ENCODE measurements at places on chromosomes 3 and 15.

GRCh38 chr3:186976837-186977750, 46.8 kb downstream of the ST6GAL1 start:
- H3K4me1 ChIP-seq: peaks cover 61% of the 10 kb centered on the region
- no peaks in the 10 kb centered on the region for H3K27me3 ChIP-seq
- H3K4me3 ChIP-seq: peak overlapping the region; percentile 54
- H3K27ac ChIP-seq: peak overlapping the region; percentile 82
- peaks cover 9% of the 10 kb centered on the region for H3K36me3 ChIP-seq

GRCh38 chr15:98796685-98797357, 148.5 kb downstream of the IGF1R start:
- no peaks in the 10 kb centered on the region for H3K27me3 ChIP-seq
- peaks cover 93% of the 10 kb centered on the region for H3K4me1 ChIP-seq
- DNase-seq: no peak
- H3K27ac ChIP-seq: no peak overlapping the region
- H3K36me3 ChIP-seq: no peaks in the 10 kb centered on the region

- no peaks in the 10 kb centered on the region for H3K27me3 ChIP-seq
- peak overlapping the region; percentile 83 for H3K4me3 ChIP-seq
- peak overlapping the region; percentile 92 for H3K27ac ChIP-seq
- no peaks in the 10 kb centered on the region for H3K36me3 ChIP-seq
Observed at GRCh38 chr3:120451806-120452205, 1.0 kb upstream of the FSTL1 start.

DNA sequence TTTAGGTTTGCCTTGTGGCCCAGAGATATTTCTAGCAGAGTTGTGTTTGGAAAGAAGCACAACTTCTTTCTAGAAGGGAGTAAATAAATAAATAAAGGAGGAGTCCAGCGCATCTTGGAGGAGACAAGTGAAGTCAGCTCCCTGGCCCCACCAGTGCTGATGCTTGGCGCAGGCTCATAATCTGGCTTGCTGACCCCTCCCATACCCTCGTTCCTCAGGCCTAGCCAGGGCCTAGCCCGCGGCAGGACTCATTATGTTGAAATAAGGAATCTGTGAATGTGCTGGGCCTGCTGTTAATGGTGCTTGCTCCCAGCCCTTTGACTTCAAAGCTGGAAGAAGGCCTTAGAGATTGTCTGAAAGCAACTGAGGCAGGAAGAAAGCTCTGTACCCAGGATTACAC, 3.1 kb downstream of the ZNF710 start:
- H3K4me3 ChIP-seq: no peak overlapping the region
- H3K4me1 ChIP-seq: peaks cover 29% of the 10 kb centered on the region
- peak overlapping the region; percentile 54 for H3K27ac ChIP-seq

DNA sequence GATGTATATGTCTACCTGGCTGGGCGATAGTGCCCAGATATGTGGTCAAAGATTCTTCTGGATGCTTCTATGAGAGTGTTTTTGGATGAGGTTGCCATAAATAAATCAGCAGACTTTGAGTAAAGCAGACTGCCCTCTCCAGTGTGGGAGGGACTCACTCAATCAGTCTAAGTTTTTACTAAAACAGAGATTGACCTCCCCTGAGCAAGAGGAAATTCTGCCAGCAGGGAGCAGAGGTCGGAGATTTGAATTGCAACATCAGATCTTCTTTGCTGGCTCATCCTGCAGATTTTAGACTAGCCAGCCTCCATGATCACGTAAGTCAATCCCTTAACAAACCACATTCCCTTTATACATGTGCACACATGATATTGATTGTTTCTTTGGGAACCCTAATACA, 300.9 kb downstream of the MCTP2 start:
- no peak for DNase-seq
- H3K27ac ChIP-seq: no peak overlapping the region
- H3K4me3 ChIP-seq: no peak overlapping the region
- H3K4me1 ChIP-seq: no peaks in the 10 kb centered on the region
- H3K36me3 ChIP-seq: no peaks in the 10 kb centered on the region

- no peak for DNase-seq
- H3K4me1 ChIP-seq: no peaks in the 10 kb centered on the region
- H3K27ac ChIP-seq: no peak overlapping the region
- H3K4me3 ChIP-seq: no peak overlapping the region
- H3K36me3 ChIP-seq: no peaks in the 10 kb centered on the region
Observed at GRCh38 chr3:133999891-134000685, 29.6 kb downstream of the SLCO2A1 start.

DNA sequence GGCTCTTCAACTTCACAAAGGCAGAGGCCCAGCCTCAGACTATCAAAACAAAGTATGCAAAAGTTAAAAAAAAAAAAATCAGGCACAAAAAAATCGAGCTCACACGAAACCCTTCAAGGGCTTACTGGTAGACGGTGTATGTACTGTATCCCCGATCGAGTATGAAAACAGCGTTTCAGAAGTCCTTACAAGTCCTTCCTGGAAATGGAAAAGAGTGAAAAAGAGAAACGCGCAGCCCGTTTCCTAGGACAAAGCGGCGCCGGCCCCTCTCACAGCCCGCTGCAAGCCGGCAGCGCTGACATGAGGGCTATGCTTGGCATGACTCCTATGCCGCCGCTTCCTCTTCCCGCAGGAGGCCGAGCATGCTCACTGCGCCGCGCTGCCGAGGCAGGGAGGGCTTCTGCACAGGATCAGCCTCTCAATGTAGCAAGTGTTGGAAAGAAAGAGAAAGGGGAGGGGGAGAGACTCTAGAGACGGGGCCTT, at the start of gene VGLL4:
TSS of gene VGLL4 (minus strand) at position 311 of the 483 bp plus-strand sequence. CDS start 397 bp downstream, outside the sequence.
- no peaks in the 10 kb centered on the region for H3K36me3 ChIP-seq
- no peaks in the 10 kb centered on the region for H3K27me3 ChIP-seq
- DNase-seq: peak; percentile 59
- H3K27ac ChIP-seq: peak within 1 kb of the TSS; percentile 89

DNA sequence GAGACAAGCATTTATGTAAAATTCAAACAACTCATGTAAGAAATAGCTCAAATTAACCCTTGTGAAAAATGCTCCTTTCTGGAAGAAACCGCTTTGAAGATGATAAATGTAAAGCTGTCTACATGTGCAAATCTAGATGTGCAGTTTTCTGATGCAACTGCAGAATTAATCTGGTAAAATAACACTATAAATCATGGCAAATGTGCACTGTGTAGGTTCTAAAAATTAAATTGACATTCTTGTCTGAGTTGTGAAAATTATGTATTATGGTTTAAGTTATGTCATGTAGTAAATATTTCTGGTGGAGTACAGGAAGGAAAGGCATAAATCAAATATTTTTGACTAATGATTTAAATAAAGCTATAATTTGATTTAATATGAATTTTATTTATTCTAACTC, 678.1 kb upstream of the SEMA6D start:
- no peaks in the 10 kb centered on the region for H3K4me1 ChIP-seq
- H3K4me3 ChIP-seq: no peak overlapping the region
- no peaks in the 10 kb centered on the region for H3K36me3 ChIP-seq
- H3K27ac ChIP-seq: no peak overlapping the region
- no peak for DNase-seq
